Stimulated activated CD4-positive, alpha-beta T cell treated with anti-CD3 and anti-CD28 coated beads, TNF-alpha, amount 100 ng/mL, for 24 hours (primary cell): ENCODE measurements at places on chromosomes 1 and 21.

GRCh38 chr1:223095870-223096269 lies 47.2 kb downstream of the TLR5 start:
- no peak for DNase-seq

GRCh38 chr1:95408507-95409136 lies 174.6 kb downstream of the RWDD3 start:
- no peak for DNase-seq

- DNase-seq, result no peak
Measured at GRCh38 chr1:91036894-91037829, 15.3 kb upstream of the ZNF644 start.

GRCh38 chr1:157156058-157156541 lies 17.9 kb upstream of the ETV3 start:
- peak; percentile 73 for DNase-seq

DNA sequence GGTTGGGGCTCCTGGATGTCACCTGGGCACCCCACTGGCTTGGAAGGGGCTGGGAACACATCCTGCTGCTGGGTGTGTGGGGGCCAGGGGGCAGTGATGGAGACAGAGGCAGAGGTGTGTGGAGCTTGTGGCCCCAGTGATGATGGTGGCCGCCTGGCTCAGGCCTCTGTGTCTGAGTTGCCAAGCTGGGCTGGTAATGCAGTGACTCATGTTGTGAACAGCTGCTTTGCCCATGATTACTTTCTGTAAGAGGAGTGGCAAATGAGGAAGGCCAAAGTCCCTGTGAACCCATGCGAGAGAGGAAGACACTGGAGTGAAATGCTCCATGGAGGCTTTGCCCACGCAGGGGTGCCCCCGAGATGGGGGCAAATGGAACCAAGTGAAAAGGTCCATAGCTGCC lies 86.8 kb downstream of the KCNJ6 start:
- DNase-seq, result no peak

GRCh38 chr1:213103377-213104306 lies 52.6 kb downstream of the RPS6KC1 start:
- DNase-seq, result no peak

GRCh38 chr1:72845981-72846380 lies 563.6 kb upstream of the NEGR1 start:
- DNase-seq, result no peak
